SW480 (cell line): ENCODE measurements at places on chromosomes 3 and 15.

DNA sequence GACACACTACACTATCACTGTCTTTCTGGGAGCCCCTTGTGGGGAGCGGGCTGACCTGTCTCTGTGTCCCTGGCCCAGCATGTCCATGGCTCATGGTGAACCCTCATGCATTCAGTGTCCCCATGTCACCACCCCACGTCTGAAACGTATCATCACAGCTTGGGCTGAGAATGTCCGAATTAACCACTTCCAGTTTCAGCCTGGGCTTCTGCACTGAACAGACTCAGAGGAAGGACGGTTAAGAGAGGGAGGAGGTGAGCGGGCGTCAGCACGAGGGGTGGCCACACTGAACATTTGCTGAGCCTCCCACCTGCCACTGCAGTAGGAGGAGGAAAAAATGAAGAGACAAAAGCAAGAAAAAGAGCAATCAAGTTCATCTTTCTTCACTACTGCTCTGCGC is 30.5 kb downstream of the ATP2B2 start:
- no peak for DNase-seq

- no peak for DNase-seq
Measured at GRCh38 chr3:46930945-46931403, 45.6 kb downstream of the CCDC12 start.

GRCh38 chr3:108664266-108664665 is 74.7 kb downstream of the DZIP3 start:
- DNase-seq: no peak

GRCh38 chr3:17489139-17489538 is 253.3 kb downstream of the TBC1D5 start:
- no peak for DNase-seq

GRCh38 chr3:78204977-78205376 is 1165.1 kb downstream of the ROBO2 start:
- peak; percentile 2 for DNase-seq

DNA sequence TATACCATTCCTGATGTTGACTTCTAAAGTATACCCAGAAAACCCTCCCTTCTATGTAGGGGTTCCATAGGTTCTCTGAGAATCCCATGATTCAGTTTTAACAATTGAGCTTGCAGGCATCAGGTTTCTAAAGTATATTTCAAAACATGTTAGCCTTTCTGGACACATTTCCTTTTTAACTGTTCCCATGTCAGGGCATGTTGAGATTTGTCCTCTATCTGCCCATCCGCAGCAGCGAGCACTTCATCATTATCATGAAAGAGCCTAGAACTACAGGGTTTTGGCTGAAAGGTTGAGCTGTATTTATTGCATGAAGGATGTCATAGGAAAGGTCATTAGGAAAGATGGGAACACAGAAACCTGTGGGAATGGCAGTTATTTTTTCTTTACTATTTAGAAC is 201.1 kb upstream of the BHLHE40 start:
- no peak for DNase-seq

DNA sequence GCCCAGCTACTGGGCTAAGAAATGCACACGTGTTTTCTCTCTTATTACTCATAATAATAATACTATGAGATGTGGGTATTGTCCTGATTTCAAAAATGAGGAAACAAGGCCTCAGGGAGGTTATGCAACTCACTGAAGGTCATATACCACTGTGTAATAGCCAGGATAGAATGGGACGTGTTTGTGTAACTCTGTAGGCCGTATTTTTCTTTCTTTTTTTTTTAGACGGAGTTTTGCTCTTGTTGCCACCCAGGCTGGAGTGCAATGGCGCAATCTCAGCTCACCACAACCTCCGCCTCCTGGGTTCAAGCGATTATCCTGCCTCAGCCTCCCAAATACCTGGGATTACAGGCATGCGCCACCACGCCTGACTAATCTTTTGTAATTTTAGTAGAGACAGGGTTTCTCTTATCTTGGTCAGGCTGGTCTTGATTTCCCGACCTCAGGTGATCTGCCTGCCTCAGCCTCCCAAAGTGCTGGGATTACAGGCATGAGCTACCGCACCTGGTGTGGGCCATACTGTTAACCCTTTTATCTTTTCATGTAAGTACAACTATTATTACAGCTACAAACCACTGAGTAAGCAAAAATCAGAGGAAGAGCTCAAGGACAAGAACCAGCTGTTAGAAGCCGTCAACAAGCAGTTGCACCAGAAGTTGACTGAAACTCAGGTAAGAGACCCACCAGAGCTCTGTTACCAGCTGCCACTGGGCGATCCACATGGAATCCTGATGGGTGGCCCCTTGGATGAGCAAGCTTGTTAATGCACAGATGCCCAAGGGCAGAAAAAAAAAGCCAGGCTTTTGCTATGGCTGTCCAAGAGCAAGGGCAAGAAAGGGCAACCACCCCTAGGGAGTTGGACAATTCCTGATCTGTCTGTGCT is 6.7 kb downstream of the KNSTRN start:
- no peak for DNase-seq

DNA sequence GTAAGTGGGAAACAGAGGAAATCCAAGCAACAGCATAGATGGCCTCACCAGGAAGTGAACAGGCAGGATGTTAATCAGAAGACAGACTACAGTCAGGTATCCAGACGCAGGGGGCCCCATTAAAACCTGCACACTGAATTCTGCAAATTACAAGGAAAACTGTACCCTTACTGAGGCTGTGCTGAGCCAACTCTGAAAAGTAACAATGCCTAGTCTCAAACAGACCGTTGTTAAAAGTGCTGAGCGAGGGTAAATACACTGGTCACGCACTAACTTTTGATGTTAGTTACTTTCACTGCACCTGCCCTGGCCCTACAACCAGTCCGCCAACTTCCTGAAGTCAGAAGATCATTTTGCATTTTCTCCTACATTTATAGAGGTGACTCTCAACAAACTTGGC is 1.0 kb downstream of the TAMM41 start:
- no peak for DNase-seq

- DNase-seq: no peak
Measured at GRCh38 chr3:56775838-56776555, 25.8 kb downstream of the ARHGEF3 start.

DNA sequence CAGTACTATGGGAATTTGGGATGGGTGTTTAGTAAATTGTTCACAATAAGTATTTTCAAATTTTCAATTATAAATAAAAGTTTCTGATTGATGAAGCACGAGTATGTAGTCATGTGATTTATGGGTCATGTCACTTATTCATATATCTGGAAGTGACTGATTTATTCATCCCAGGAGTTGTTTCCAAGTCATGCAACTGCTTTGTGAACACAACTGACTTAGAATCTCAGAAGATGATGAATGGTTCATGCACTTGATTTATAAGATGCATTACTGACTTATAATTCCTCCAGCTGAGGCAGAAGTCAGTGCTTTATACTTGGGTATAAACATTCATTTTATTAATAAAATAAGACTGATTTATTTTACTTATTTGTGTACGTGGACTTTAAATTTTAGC is 137.8 kb upstream of the CBLB start:
- no peak for DNase-seq

DNA sequence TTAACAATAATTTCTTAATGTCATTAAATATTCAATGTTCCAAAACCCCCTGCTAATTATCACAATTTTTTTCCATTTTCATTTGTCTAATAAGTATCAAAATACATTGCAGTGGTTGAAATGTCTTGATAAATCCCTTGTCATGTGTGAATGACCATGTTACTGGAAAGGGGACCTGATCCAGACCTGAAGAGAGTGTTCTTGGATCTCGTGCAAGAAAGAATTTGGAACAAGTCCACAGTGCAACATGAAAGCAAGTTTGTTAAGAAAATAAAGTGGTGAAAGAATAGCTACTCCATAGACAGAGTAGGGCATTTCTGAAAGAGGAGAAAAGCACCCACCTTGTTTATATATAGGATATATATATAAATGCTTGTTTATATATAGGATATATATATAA is 10.4 kb upstream of the SELENOK start:
- no peak for DNase-seq

- DNase-seq: no peak
Measured at GRCh38 chr15:81530271-81530691, 156.3 kb upstream of the TMC3 start.

GRCh38 chr3:89303701-89304100 is 196.3 kb downstream of the EPHA3 start:
- no peak for DNase-seq

DNA sequence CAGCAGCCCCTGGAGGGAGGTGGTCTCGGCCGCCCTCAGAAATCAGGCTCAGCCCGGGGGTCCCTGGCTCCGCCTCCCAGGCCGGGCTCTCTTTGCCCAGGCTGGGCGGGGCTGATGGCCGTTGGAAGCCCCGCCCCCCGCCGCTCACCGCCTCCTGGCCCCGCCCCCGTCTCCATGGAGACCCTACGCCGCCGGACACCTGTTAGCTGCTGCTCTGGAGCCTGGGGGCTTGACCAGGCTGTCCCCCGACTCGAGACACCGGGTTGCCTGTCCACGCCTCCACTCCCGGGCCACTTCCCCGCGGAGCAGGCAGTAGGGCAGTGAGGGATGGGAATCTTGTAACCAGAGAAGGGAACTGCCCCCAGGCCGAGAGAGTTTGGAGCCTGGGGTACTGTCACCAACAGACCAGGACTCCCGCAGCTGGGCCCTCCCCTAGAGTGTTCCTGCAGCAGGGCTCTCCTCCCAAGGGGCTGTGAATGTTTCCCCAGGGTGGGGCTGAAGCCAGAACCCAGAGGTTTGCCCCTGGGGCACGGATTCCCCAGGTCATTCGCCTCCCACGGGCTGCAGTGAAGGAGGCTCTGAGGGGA is 27.8 kb upstream of the RPL32 start:
- no peak for DNase-seq

- DNase-seq: no peak
Measured at GRCh38 chr3:151614-152189, 44.9 kb upstream of the CHL1 start.

DNA sequence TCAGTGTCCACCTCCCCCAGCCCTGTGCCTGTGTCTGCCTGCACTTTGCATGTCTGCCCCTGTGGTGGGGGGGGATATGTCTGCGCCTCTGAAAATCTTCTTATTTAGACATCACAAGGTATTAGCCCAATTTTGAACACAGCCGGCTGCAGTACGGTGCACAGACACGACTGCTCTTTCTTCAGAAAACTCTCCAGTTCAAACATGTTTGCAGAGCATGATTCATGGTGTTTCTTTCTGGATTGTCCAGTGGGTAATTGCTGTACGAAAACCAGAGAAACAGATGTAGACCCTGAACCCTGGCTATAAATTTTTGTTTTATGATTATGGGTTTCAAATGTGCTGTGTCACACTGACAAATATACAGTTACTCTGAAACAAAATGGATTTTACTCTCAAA is 3.4 kb upstream of the RARB start:
- DNase-seq: no peak

GRCh38 chr15:31427411-31427810 is 100.8 kb downstream of the KLF13 start:
- DNase-seq: no peak
